A673 (cell line): ENCODE measurements at places on chromosomes 4 and X.

- DNase-seq: no peak
Observed at GRCh38 chrX:113954297-113954696, 629.6 kb upstream of the HTR2C start.

GRCh38 chr4:236028-236427 is 69.2 kb downstream of the ZNF732 start:
- DNase-seq: no peak

GRCh38 chr4:33226783-33227182 is 2506.6 kb downstream of the PCDH7 start:
- no peak for DNase-seq

DNA sequence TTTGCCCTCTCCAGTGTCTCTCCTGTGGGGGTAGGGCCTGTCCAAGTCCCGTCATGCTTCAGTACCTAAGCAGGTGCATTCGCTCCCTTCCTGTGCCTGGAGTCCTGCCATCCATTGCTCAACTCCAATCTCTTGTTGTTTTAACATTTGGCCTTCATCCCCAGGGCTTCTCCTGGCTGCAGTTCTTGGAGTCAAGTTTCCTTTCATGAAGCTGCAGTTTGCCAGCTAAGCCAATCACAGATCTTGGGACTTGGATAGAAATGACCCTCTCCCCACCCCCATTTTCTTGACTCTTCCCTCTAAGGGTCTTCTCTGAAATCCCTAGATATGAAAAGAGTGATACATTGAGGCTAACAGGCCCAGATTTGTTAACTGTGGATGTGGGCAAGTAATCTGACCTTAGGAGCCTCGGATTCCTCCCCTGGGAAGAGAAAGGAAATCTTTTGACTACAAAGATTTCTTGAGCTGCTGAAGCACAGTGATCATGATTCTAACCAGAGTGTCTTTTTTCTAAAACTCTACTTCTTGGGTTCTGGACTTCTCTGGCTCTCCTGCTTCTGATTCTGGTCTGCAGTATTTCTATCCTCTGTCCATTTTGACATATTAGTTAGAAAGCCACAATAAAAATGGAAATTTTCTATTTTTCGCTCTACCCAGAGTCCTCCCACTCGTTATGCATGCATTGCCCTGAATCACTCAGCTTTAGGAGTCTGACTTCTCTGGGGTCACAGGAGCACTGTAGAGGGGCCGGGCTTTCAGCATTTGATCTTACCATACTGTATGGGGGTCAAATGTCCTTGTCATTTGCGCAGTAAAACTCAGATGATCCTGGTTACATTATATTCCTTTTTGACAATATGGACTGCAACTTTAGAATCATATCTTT is 61.0 kb downstream of the CHRNA9 start:
- DNase-seq: no peak

DNA sequence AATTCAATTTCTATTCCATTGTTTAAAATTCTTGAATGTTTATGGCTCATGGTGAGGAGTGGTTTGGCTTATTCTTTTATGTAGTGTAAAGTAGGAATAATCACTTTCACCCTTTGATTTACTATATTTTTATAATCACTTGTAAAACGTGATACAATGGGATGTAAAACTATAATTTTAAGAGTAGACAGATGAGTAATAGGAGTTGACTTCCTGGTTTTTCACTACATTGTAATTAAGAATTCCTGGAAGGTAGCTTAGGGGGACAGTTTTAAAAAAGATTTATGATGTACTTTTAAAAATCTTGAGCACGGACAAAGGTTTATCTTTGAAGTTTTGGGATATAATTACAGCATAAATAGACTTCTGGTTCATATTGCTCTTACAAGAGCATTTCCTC is 65.3 kb downstream of the PDGFC start:
- DNase-seq: peak; percentile 76

DNA sequence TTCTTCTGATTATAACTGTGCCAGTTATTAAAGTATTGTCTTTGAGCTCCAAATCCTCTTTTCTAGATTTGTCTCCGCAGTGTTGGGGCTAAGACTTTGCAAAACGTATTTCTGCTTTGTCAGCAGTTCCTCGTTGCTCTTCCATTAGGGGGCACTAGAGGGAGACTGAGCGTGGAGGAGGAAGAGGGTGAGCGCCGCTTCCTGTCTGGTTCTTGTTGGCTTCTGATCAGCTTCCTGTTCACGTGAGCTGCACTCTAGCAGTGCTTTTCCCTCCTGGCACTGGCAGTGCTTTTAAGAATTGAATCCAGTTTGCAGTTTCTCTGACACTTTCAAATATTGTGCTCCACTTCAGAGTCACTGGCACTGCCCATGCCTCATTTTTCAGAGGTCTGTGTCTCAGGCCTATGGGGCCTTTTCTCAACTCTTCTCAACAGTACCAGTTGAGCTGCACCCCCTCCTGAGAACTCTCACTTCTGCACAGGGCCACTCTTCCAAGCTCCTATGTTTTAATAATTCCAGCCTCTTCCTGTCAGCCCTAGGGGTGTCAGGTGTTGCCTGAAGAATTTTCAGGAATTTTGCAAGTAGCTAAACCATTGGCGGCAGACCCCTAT is 54.4 kb upstream of the LCORL start:
- peak; percentile 53 for DNase-seq

GRCh38 chr4:179130122-179130714 is 1688.0 kb upstream of the AGA start:
- DNase-seq: no peak

GRCh38 chr4:188986271-188986689 is 847.0 kb downstream of the TRIML1 start:
- peak; percentile 44 for DNase-seq

GRCh38 chrX:49264460-49264859 is at the start of gene FOXP3:
TSS of gene FOXP3 (minus strand) at chrX:49264710. CDS start at chrX:49258505, 6,205 bp downstream.
- no peak for DNase-seq

DNA sequence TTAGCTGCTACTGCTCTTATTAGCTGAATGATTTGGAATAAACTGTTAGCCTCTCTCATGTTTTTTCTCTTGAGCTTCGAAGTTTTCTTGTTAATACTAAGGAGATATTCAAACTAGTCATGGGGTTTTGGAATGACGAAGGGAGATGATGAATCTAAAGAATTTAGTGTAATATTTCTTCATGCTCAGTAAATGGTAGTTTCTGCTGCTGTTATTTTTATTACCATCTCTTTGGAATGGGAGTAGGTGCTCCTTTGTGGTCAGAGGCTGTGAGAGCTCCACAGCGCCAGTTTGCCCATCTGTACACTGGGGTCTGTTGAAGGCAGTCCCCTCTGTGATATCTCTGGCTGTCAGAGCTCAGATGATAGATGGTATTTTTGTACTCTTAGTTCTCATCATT is 33.7 kb downstream of the HTT start:
- DNase-seq: peak; percentile 48

- no peak for DNase-seq
Observed at GRCh38 chr4:105232374-105232773, 85.7 kb downstream of the TET2 start.

- peak; percentile 25 for DNase-seq
Observed at GRCh38 chrX:46913667-46914066, 1.4 kb downstream of the JADE3 start.

DNA sequence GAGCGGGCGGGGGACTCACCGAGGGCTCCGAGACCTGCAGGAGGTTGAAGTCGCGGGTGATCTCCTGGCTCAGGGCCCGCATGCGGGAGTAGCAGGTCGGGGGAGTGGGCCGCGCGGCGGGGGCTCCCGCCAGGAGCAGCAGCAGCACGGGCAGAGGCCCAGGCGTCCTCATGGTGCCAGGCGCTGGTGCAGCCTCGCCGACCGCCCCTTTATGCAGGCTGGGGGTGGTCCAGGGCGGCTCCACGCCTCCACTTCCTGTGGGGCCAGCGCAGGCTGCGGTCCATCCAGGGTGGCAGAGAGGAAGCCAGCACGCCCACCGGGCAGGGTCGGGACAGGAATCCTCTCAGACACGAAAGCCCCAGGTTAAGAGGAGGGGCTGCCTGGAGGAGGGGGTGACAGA is at the start of gene CYTL1:
CYTL1 (minus strand) TSS at position 185 of the 400 bp plus-strand sequence; CDS start at position 172, 13 bp downstream.
- no peak for DNase-seq

DNA sequence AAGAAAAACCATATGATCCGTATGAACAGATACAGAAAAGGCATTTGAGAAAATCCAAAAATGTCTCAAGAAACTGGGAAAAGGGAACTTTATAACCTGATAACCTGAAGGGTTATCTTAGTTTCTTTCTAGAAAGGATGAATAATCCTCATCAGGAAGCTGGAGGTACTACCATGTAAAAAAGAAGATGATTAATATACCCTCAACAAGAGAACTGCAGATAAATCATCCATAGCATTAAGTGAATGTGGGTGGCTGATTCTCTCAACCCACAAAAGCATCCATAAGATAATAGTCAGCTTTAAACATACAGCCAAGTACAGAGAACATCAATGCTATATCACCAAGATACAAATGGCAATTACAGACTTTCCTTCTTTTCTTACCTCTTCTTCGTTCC is 26.4 kb downstream of the ANAPC10 start:
- DNase-seq: no peak

DNA sequence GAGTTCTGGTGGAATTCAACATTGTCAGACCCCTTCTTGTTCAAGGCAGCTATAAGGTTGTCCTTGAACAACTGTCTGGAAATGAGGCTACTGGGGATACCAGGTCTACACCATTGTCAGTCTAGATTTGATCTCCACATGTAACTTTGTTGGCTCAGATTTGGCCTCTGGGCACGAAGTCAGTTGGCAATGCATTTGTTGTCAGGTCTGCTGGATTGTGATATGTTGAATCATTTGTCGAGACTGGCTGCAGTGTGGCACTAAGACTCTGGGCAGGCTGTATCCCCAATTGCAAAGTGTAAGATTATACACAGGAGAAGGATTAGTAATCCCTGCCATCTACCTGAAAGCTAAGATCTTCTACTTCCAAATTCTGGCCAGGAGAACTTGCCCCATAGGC is 26.5 kb downstream of the ZNF81 start:
- DNase-seq: no peak

DNA sequence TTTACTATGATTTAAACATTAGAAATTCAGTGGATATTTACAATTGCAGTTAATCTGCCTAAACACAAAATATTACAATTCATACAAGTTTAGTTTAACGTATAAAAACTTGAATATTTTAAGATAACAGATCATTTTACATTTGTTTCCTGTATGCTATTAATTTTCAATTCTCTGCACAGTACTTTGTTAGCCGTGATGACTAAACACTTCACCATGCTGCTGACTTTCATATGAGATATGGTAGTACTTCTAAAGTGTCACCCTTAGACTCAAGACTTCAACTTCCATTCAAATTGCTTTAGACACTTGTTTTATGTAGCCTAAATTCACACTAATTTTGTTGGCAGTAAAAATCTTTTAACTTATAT is 1646.4 kb upstream of the ADGRL3 start:
- DNase-seq: no peak

- no peak for DNase-seq
Observed at GRCh38 chrX:129808158-129808828, 28.5 kb downstream of the SASH3 start.

DNA sequence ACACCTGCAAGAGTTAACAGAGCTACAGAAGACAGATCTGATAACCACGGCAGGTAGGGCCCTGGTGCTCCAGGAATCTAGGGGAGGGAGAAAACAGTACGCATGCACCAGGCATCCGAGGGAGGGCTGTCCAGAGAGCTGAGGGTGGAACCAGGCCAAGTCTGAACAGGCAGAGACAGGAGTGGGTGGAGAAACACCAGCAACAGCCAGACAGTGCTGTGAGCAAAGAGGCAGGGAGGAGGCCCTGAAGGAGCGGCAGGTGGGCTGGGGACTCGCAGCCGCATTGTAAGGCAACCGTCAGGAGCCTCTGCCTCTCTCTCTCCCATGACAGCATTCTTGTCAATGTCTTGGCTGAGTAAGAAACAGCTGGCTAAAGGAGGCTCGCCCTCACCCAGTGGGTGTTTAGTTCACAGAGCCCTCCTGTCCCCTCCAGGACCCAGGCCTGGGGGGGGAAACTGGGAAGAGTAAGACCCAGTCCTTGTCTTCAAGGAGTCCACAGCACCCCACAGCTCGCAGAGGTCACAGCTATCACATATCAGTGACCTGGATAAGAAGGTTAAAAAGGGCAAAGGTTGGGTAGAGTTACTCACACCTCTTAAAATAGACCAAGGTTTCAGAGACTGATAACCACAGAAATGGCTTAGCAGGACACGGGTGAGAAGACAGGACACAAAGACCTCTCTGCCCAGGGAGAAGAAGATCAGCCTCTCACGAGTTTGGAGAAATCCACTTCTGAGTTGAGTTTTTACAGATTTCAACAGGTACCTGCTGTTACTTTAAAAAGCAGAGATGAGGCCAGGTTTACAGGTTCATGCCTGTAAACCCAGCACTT is 10.5 kb downstream of the ACSL1 start:
- DNase-seq: peak; percentile 39

DNA sequence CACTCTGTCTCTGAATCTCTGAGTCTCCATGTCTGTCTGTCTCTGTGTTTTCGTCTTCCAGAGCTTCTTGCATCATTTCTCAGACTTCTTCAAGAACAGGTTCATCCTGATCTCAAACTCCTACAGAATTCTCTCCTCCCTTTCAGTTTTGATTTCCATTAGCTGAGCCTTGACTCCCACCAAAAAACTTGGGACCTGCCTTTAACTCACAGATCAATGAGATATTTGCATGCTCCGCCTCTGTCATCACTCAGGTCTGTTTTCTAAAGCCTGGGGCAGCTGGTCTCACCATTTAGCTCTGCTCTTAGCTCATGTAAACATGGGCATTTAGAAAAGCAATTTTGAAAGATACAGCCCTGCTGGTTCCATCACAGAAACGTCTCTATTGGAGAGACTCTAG is 8.6 kb downstream of the DAPP1 start:
- DNase-seq: no peak

GRCh38 chr4:72858328-72858727 is 211.2 kb downstream of the COX18 start:
- no peak for DNase-seq

GRCh38 chr4:86338989-86339388 is 20.9 kb downstream of the MAPK10 start:
- DNase-seq: no peak

DNA sequence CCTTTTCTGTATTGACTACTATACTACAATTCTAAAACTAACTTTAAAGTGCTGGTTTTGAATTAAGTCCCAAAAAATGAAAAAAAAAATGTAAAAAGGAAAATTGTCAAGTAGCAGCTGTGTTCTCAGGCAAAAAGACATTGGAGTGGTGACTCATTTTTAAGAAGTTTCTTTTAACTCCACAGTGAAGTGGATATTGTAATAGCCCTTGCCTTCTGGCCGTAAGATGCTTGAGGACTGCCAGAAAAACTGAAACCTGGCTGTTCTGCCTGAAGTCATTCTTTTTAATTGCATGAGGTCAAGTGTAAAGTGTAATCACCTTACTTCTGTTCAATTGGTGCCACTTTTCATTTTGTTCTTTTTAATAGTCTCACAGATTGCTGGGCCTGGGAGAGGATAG is 28.9 kb downstream of the SPANXD start:
- DNase-seq: no peak

- no peak for DNase-seq
Observed at GRCh38 chrX:118730500-118731247, 3.3 kb downstream of the IL13RA1 start.

DNA sequence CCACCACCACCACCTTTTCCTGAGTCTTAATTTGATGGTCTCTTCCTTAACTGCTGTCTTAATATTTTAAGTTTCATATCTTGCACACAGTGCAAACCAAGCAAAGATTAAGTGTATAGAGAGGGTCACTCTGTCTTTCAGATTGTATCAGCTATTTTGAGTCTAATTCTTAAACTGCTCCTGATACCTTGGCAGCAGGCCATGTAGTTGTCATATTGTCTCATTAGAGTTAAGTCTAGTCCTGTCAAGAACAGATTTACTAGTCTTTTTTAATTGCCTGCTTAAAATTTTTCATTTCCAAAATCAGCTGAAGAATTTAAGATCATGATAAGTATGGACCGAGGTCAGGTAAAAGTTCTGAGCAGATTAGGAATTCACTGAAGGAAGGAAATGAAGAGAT is 51.5 kb downstream of the FHIP1A start:
- peak; percentile 4 for DNase-seq

GRCh38 chr4:40540800-40541199 is 88.9 kb downstream of the RBM47 start:
- no peak for DNase-seq
